ENCODE measurements at places on chromosomes 11 and 22. TPM values are rescaled to one million over a fixed set of nuclear protein-coding genes. Genes with fewer than 3 reads are reported as not detected.

The TTC28 gene
- total RNA-seq: 3.2 TPM

The ACTN3 gene
- not detected for total RNA-seq

The BBOX1 gene
- 2.7 TPM for total RNA-seq

The KRTAP5-10 gene
- total RNA-seq: not detected

The HIC2 gene
- 2.6 TPM for total RNA-seq

The GGTLC3 gene
- total RNA-seq: not detected

The RASD2 gene
- total RNA-seq: 0.43 TPM

The DDI1 gene
- not detected for total RNA-seq

The RHOD gene
- total RNA-seq: 149 TPM

The LGR4 gene
- total RNA-seq: 24.8 TPM

The MUC2 gene
- total RNA-seq: not detected

The SCGB1D2 gene
- total RNA-seq: not detected

The CST6 gene
- total RNA-seq: 33.7 TPM

The RIBC2 gene
- not detected for total RNA-seq

The KIRREL3 gene
- total RNA-seq: not detected

The MFNG gene
- total RNA-seq: 0.43 TPM

The IFITM1 gene
- total RNA-seq: 0.43 TPM

The UQCC3 gene
- 20.2 TPM for total RNA-seq

The IL10RA gene
- total RNA-seq: not detected

The KIF18A gene
- total RNA-seq: 1.7 TPM

The CD3G gene
- total RNA-seq: not detected

The TRPM5 gene
- total RNA-seq: not detected

The NCR3LG1 gene
- 2.6 TPM for total RNA-seq

The TEF gene
- total RNA-seq: 9.4 TPM

The SYT9 gene
- not detected for total RNA-seq

The ZP1 gene
- not detected for total RNA-seq

The TSSK2 gene
- not detected for total RNA-seq

The PKNOX2 gene
- not detected for total RNA-seq

The LDHAL6A gene
- not detected for total RNA-seq

The SMTNL1 gene
- total RNA-seq: not detected

The HMOX1 gene
- 1.7 TPM for total RNA-seq

The HBB gene
- not detected for total RNA-seq

The MYEOV gene
- under 0.01 TPM for total RNA-seq

The GPHA2 gene
- not detected for total RNA-seq

The CLMP gene
- 34.1 TPM for total RNA-seq

The APOBEC3H gene
- total RNA-seq: 1.5 TPM

The COA4 gene
- 107 TPM for total RNA-seq

The OR5P2 gene
- not detected for total RNA-seq

The LUZP2 gene
- under 0.01 TPM for total RNA-seq

The ANGPTL5 gene
- not detected for total RNA-seq

The VPREB1 gene
- not detected for total RNA-seq

The A4GALT gene
- 35.2 TPM for total RNA-seq

The SLC15A3 gene
- 0.85 TPM for total RNA-seq

The KRTAP5-11 gene
- total RNA-seq: 0.72 TPM

The C11orf91 gene
- total RNA-seq: not detected

The RAB39A gene
- not detected for total RNA-seq

The LRP4 gene
- 8.3 TPM for total RNA-seq

The TEX54 gene
- total RNA-seq: not detected

The CASP5 gene
- total RNA-seq: 1.1 TPM

The HSPB2 gene
- total RNA-seq: not detected

The RASSF10 gene
- total RNA-seq: 1.5 TPM
